Amygdala (tissue), 56 donors: ENCODE measurements at places on chromosomes 11 and 22.

DNA sequence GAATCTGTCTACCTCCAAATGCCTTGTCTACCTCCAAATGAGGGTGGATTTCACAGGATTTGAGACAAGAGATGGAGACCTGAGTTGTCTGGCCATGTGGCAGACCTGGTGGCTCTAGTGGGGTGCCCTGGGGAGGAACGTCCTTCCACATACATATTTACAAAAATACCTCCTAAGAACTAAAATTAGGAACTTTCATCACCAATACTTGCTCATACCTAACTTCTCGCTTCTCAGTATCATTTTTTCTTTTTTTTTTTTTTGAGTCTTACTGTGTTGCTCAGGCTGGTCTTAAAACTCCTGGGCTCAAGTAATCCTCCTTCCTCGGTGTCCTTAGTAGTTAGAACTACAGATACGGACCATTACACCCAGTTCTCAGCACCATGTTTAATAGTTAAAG lies 117.9 kb downstream of the MED15 start:
- DNase-seq: no peak

DNA sequence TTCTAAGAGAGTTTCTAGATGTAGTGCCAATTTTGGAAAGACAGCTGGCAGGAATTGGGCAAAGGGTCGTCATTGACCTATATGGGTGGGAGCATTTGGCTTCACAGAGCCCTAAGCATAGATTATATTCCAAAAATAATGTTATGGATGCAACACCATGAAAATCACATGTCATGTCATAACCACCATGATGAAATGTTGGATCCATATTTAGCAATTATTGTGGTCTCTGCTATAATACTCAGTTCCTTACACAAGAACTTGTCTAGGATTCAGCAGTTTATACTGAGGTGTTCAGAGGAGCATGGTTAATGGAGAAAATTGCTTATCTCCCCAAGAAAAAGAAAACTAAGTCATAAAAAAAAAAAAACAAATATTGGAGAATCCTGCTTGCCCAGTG lies 31.6 kb downstream of the NTM start:
- DNase-seq: no peak

- no peak for DNase-seq
Observed at GRCh38 chr11:118216621-118217481, 8.0 kb downstream of the JAML start.

GRCh38 chr11:75162954-75163353 lies 12.0 kb downstream of the SLCO2B1 start:
- DNase-seq: no peak

DNA sequence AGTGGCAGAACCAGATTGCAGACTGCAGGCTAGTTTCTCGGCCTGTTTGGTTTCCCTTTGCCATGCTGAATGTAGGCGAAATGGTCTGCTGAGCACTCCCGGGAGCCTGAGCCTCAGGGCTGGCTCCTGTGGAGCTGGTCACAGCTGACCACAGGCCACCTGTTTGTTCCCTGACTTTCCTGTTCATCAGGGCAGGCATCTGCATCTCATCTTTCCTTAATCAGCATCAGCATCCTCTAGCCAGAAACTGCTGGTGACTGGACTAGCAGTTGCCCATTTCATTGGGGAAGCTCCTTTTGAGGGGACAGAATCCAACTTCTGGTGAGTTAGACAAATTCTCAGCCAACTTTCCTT lies 20.2 kb upstream of the C11orf96 start:
- no peak for DNase-seq

DNA sequence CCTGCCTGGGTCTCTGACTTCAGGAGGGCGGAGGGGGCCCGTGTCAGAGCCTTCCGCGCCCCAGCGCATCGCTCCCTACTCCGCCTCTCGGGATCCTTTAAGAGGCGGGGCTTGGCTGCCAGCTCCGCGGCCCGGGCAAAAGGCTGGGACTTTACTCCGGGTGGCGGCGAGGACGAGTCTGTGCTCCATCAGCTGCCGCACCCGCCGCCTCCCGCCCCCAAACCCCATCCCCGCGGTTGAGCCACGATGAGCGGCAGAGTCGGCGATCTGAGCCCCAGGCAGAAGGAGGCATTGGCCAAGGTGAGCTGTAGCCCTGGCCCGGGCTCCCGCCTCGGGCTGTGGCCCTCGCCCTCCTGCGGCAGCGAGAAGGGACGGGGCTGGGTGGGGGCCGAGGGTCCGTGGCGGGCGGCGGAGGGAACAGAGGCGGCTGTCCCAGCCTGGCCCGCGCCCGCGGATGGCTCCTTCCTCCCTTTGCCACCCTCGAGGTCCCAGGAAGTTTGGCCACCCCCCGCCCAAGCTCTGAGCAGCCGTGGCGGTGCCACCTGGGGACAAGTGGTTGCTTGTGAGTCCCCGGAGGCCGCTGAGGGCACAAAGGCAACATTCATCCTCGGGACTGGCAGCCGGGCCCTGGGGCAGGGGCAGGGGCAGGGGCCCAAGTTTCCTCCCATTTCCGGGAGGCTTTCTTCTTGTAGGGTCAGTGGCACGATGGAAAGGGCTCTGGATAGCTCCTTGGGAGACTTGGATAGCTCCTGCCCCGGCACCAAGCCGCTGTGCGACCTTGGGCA lies at the start of gene SEC14L2:
Gene SEC14L2, plus strand, starts transcription at position 148 of the 785 bp plus-strand sequence. Its CDS starts 99 bp downstream, at position 247.
- peak; percentile 73 for DNase-seq

- DNase-seq: no peak
Observed at GRCh38 chr11:131037873-131038272, 121.6 kb upstream of the SNX19 start.

DNA sequence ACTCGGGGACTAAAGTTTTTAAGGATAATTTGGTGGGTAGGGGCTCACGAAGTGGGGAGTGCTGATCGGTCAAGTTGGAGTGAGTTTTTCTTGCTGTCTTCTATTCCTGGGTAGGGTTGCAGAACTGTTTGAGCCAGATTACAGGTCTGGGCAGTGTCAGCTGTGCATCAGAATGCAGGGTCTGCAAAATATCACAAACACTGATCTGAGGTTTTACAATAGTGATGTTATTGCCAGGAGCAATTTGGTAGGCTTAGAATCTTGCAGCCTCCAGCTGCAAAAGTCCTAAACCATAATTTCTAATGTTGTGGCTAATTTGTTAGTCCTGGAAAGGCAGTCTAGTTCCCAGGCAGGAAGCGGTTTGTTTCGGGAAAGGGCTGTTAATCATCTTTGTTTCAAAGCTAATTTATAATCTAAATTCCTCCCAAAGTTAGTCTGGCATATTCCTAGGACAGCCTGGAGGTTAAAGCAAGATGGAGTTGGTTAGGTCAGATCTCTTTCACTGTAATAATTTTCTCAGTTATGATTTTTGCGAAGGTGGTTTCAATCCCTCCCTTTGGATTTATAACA lies 39.7 kb upstream of the CALCA start:
- DNase-seq: no peak

DNA sequence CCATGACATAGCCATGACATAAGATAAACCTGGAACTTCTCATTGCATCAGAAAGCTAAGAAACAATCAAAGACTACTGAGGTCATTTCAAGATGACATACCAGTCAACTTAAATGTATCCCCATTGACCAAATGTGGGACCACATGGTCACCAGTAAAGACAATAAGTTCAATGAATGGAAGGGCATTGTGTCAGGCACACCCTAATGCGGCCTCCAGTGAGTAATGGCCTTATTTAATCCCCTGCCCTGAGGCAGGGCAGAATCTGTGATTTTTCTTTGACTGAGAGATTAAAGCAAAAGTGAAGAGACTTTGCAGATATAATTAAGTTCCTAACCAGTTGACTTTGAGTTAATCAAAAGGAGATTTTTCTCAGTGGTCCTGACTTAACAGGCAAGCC lies 17.3 kb upstream of the SYT8 start:
- DNase-seq: no peak

DNA sequence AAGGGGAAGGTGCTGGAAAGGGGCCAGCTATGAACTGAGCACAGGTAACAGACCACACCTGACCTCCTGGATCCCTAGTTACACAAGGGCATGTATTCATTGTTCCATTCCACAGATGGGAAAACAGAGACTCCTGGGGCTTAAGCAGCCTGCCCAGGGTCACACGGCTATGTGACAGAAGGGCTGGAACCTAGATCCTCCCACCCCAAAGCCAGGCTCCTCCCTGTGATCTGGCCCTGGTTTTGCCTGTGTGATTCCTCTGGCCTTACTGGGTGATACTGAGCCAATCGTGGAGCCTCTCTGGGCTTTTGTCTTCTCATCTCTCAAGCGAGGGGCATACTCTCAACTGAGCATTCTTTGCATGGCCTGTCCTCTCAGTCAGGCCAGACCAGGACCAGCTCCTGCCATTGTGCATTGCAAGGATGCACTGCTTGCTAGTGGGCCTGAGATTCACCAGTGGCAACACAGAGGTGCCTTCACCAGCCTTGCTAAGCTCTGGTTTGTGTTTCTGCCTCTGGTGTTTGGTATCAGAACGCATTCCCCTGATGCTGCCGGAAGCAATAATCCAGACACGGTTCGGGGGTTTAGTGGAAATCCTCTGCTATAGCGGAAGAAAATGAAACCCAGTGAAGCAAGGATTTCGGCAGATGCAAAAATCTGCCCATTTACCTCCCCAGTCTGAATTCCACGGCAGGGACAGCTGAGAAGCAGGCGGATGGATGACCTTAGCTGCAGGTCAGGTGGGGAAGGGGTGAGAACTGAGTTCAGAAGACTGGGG lies 226.6 kb downstream of the ST3GAL4 start:
- no peak for DNase-seq

DNA sequence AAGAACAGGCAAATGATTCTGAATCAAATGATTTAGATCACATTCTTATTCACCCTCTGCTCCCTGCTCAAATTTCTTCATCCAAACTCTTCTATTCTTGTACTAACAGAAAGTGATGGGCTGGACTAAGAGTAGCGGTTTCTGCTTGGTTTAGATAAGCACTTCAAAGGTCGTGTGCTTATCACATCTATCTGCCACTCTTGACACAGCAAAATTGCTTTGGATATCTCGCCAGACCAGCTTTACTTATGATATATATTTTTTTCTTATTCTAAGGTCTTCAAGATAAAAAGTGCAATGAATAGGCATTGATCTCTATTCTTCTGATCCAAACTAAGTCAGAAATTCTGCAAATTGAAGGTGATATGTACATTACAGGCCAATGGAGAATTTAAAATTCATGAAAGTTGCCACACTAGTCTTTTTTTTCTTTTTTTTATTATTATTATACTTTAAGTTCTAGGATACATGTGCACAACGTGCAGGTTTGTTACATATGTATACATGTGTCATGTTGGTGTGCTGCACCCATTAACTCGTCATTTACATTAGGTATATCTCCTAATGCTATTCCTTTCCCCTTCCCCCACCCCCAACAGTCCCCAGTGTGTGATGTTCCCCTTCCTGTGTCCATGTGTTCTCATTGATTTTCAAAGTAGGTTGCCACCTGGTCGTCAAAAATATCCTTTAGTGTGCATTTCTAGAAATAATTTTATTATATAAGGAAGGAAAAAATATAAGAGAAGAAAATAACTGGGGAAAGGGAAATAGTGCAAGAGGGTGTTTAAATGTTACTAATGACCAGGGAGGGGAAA lies 1941.0 kb upstream of the RAG2 start:
- no peak for DNase-seq

- DNase-seq: no peak
Observed at GRCh38 chr11:26599425-26599824, 27.4 kb upstream of the MUC15 start.

GRCh38 chr22:49713003-49713402 lies 114.7 kb downstream of the BRD1 start:
- no peak for DNase-seq

GRCh38 chr22:23395530-23396361 lies 184.3 kb downstream of the IGLL1 start:
- DNase-seq: no peak

DNA sequence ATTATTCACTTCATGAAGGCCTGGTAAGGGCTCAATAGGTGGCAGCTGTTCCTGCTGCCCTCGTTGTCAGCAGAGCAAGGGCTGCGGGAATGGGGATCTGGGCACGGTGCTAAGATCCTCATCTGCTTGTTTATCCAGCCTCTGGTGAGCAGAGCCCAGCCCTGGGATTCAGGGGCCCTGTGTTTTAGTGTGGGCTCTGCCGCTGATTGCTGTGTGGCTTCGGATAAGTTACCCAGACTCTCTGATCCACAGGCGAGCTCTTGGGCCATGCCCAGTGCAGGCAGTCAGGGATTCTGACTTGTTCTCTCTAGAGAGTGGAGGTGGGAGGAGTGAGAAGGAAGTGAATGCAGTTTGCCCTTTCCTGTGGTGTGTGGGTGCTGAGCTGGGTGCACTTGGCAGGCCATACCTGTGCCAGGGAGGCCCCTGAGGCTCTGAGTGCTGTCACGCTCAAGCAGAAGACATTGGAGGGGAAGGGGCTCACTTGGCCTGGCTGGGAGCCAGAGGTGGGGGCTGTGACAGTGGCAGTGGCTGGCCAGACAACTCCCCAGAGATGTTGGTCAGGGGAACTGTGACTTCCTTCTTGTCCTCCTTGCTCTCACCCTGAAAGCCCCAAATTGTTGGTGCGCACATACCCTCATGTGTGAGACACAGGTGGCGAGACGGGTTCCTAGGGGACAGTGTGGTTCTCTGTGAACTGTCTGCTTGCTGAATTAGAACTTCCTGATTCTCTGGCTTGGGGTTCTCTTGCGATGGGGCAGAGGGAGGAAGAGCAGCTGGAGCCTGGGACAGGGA lies 43.7 kb downstream of the CD82 start:
- no peak for DNase-seq

GRCh38 chr11:105204636-105205035 lies 65.1 kb upstream of the CARD18 start:
- no peak for DNase-seq

DNA sequence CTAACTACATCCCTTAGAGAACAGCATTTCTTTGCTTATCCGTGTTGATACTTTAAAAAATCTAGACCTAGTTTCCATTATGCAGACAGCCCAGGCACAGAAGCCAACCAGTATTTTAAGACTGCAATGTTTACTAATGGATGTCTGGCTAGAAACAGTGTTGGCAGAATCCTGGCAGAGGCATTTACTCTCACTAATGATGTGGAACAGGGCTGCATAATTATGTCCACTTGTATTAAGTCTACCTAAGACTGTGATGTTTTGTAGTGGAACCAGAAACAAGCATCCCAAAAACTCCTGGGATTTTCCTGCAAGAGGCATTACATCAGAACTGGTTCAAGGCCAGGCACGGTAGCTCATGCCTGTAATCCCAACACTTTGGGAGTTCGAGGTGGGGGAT lies 50.2 kb upstream of the PICALM start:
- DNase-seq: no peak

DNA sequence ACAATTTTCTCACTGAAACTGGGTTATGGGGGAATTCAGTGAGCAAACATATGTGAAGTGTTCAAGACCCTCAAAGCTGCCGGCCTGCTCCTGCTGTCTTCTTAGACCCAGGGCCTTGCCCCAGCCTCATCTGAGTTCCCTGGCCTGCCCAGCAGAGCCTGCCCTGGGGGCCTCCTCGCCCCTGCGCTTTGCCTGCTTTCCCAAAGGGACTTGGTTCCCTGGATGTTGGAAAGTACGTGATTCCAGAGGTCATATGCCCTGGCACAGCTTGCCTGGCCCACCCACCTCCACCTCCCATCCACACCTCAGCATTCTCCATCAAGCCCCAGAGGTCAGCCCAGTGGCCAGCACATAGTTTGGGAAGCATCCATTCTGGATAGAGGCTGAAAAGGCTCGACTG lies 13.7 kb upstream of the POU2F3 start:
- no peak for DNase-seq
